ENCODE measurements at places on chromosomes 2 and 18.

GRCh38 chr2:236968101-236968879 is 117.4 kb upstream of the COPS8 start:
- no peak for DNase-seq

DNA sequence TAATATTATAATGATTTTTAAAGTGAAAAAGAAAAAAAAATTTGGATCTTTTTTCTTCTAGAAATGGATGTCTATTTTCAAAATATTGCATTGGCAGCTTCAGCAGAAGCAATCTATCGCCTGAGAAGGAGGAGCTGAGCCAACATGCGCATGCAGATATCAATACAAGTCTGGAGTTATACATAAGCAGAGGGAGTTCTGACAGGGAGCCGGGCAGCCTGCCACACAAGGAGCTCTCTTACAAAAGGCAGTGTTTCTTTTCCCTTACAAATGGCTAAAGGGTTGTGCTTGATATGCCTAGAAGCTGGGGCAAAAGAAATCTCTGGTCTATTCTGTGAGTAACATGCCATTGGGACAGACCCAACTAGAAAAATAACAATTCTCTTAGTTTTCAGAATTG is 291.9 kb upstream of the TRIB2 start:
- no peak for DNase-seq

- no peak for DNase-seq
Observed at GRCh38 chr2:2229626-2230432, 101.2 kb downstream of the MYT1L start.

DNA sequence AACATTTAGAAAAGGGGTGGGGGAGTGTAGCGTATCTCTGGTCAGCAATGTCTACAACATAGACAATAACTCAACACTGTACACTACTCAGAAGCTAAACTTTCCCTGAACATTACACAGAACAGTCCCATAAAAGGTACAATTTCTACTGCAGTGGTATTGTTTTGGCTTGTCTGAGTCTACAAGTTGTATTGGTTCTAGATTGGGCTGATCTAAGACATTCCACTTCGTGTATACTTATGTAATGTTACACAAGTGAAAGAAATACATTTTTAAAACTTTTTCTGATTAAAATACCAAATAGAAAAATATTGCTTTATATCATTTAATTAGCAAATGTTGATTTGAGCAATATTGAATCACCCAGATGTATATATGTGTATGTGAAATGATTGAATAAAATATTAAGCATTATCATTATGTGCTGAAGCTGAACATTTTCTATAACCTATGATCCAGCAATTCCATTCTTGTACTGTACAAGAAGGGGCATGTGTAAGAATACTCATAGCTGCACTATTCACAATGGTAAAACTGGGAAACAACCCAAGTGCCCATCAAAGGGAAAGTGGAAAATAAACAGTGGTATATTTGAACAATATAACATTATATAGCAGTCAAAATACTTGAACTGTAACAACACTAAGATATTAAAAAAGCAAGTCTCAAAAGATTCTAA is 52.4 kb downstream of the VSNL1 start:
- DNase-seq = no peak

GRCh38 chr2:199462956-199463692 is 5.4 kb upstream of the SATB2 start:
- DNase-seq = no peak

DNA sequence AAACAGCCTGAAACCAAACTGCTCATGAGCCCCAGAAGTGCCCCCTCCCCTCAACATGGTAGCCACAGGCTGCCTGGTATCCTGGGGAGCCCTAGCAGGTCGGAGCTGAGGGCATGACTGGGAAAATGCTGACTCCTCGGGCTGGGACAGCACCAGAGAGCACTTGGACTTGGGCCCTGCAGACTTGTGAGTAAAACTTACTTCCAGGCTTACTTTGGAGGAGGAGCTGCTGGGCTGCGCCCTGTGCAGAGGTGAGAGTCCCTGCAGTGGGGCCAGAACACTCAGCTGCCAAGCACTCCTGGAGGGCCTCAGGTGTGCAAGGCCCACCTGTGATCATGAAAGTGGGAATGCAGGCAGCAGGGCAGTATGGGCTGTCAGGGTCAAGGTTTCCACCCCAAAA is 119.4 kb downstream of the SEPTIN10 start:
- no peak for DNase-seq

- no peak for DNase-seq
Observed at GRCh38 chr2:108593547-108594098, 59.4 kb downstream of the LIMS1 start.

- DNase-seq = no peak
Observed at GRCh38 chr2:66461664-66462500, 27.0 kb downstream of the MEIS1 start.

DNA sequence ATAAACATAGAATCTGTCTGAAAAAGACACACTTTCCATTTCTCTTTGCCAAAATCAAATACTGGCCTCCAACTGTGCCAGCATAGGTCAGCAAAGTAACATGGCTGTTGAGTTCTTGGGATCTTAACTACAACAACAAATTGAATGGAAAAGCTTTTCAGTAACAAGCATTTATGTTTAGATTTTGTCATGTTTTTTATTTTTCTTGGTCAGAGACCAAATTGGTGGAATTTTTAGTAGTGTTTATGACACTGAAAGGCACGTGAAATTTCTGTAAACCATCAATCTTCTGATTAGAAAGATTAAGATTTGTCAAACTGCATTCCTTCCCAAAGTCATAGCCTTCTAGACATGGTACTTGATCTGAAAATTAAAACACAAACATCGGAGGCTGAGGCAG is 77.6 kb downstream of the PDE1A start:
- no peak for DNase-seq

DNA sequence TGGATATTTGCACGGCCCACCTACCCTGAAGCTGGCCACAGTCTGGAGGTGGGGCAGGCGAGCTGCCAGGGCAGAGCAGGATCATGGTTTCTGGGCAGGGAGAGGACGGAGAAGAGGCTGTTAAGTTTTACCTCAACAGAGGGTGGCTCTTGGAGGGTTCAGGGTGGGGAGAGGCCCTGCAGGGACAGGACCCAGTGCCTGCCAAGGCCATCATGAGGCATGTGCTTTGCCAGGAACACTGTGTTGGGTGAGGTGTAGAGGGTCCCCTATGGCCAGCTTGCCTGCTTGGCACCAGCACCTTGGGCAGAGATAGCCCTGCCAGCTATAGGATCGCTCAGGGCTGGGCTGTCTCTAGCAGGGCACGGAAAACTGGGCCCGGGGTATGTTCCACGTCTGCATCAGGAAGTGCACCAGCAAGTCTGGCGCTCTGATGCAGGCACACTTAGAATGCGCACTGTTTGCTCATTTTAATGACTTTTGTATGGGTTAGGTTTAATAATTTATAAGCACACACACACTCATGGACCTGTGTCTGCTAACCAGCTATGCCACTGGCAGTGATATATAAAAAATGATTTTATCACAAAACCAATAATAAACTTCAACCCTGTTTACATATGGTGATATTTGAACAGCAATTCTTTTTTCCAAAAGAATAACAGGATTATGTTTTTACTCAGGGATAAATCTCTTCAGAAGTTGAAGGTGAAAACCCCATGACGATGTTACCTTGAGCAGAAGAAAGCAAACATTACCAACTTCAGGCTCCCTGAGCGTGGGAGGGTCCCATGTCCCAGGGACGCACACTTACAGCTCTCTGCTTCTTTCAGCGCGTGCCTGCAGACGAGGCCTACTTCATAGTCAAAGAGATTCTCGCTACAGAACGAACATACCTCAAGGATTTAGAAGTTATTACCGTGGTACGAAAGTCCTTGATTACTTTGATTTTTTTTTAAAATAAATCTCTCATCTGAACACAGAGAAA is 46.4 kb downstream of the STK25 start:
- DNase-seq = no peak

DNA sequence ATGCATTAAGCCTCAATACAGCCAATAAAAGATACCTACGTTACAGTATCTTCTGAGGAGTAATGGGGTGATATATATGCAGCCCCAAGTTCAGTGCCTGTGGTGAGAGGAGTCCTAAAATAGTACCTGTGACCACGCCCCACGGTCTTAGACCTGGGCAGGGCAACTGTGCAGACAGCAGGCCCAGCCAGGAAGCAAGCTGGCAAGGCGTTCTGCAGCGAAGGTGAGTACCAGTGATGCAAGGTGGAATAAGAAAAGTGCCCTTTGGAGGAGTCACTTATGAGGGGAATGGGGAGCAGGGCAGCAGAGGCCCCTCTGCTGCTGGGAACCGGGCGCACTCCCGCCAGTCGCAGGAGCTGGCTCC is 12.7 kb upstream of the MAP3K2 start:
- DNase-seq = peak; percentile 8

- no peak for DNase-seq
Observed at GRCh38 chr2:108412995-108413710, 35.4 kb downstream of the SULT1C4 start.
